ENCODE measurements at places on chromosomes 7 and 10.

DNA sequence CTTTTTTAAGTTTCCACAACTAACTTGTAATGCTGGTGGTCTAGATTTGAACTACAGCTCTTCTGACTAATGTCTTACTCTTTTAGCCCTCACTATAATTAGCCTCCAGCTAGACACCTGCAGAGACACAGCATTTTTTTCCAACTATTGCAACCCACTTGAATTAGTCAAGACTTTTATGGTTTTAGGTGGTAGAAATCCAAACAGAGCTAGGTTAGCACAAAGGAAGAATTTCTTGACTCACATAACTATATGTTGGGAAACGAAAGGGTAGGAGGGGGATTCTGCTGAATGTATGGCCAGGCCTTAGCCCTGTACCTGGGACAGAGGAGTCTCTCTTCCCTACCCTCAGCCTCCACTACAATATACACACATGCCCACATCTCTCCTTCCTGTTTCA is 586.1 kb downstream of the INHBA start:
- no peak overlapping the region for H3K4me3 ChIP-seq
- H3K27me3 ChIP-seq: peaks cover 2% of the 10 kb centered on the region
- H3K27ac ChIP-seq: no peak overlapping the region
- DNase-seq: no peak

GRCh38 chr10:103758294-103758681 is 97.1 kb downstream of the SH3PXD2A start:
- H3K36me3 ChIP-seq: no peaks in the 10 kb centered on the region
- peaks cover 2% of the 10 kb centered on the region for H3K4me1 ChIP-seq
- H3K4me3 ChIP-seq: no peak overlapping the region

- H3K36me3 ChIP-seq: no peaks in the 10 kb centered on the region
- H3K27me3 ChIP-seq: no peaks in the 10 kb centered on the region
- no peak overlapping the region for H3K27ac ChIP-seq
- H3K4me3 ChIP-seq: no peak overlapping the region
Measured at GRCh38 chr10:20128811-20129210, 312.6 kb downstream of the PLXDC2 start.

GRCh38 chr7:39353615-39354376 is 212.4 kb upstream of the YAE1 start:
- no peaks in the 10 kb centered on the region for H3K36me3 ChIP-seq
- DNase-seq: no peak
- no peak overlapping the region for H3K4me3 ChIP-seq
- no peaks in the 10 kb centered on the region for H3K27me3 ChIP-seq
- H3K27ac ChIP-seq: no peak overlapping the region
- peaks cover 11% of the 10 kb centered on the region for H3K4me1 ChIP-seq

- H3K36me3 ChIP-seq: no peaks in the 10 kb centered on the region
- H3K4me3 ChIP-seq: no peak overlapping the region
- H3K27me3 ChIP-seq: no peaks in the 10 kb centered on the region
- H3K27ac ChIP-seq: no peak overlapping the region
Measured at GRCh38 chr7:88040694-88041093, 106.6 kb downstream of the ADAM22 start.

- no peaks in the 10 kb centered on the region for H3K27me3 ChIP-seq
- H3K36me3 ChIP-seq: peaks cover 7% of the 10 kb centered on the region
- H3K27ac ChIP-seq: no peak overlapping the region
- no peak for DNase-seq
Measured at GRCh38 chr7:129315960-129316359, 91.1 kb downstream of the AHCYL2 start.

- DNase-seq: no peak
- no peak overlapping the region for H3K27ac ChIP-seq
- no peak overlapping the region for H3K4me3 ChIP-seq
- H3K36me3 ChIP-seq: no peaks in the 10 kb centered on the region
Measured at GRCh38 chr10:122021828-122022227, 32.9 kb downstream of the TACC2 start.

DNA sequence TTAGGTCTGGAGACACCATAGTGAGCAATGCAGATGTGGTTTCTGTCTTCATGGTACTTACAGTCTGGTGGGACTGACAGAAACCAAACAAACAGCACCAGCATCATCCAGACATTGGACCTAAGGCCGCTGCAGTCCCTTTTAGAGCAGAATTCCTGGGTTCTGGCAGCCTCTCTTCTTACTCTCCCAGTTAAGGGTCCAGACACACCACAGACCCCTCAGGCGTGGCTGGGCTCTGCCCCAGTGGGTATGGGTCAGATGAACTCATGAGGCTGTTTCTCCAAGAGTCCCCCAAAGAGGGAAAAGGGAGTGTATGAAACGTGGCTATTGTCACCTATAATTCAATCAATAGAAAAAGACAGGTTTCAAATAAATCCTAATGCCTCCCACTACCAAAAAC is 31.3 kb downstream of the PRLHR start:
- H3K36me3 ChIP-seq: no peaks in the 10 kb centered on the region
- H3K27ac ChIP-seq: no peak overlapping the region
- H3K4me3 ChIP-seq: no peak overlapping the region
- no peak for DNase-seq

DNA sequence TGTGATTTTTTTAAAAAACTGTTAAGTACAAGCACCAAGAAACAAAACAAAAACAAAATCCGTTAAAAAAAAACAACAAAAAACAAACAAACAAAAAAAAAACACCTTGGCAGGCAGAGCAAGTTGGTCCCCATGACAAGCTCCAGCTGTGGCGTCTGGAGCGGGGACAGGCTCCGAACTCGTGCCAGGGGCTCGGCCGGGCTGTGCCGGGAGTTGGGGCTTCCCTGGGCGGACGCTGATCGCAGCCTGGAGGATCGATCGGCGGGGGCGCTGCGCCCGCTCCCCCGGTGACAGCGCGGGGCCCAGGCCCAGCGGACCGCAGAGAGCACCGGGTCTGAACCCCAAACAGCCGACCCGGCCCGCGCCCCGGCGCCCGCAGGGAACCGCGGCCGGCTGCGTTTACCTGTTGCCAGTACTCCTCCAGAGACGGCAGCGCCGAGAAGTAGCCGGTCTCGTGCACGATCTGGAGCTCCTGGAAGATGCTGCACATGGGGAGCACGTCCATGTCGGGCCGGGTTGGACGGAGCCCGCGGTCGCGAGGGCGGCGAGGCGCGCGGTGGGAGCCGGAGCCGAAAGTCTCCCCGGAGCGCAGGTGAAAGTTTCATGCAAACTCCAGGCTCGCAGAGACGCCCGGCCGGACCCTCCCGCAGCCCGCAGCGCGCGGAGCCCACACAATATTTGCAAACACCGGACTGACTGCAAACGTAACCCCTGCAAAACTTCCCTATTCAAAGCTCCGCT is at the start of gene KLF6:
Gene KLF6 (minus strand): TSS at position 700 of the 741 bp plus-strand sequence. CDS start 195 bp downstream, at position 505.
- H3K4me3 ChIP-seq: peak within 1 kb of the TSS; percentile 91
- peak within 1 kb of the TSS; percentile 98 for H3K27ac ChIP-seq
- H3K4me1 ChIP-seq: peaks cover 39% of the 10 kb centered on the region
- DNase-seq: no peak
- peaks cover 50% of the 10 kb centered on the region for H3K36me3 ChIP-seq
- H3K27me3 ChIP-seq: no peaks in the 10 kb centered on the region

DNA sequence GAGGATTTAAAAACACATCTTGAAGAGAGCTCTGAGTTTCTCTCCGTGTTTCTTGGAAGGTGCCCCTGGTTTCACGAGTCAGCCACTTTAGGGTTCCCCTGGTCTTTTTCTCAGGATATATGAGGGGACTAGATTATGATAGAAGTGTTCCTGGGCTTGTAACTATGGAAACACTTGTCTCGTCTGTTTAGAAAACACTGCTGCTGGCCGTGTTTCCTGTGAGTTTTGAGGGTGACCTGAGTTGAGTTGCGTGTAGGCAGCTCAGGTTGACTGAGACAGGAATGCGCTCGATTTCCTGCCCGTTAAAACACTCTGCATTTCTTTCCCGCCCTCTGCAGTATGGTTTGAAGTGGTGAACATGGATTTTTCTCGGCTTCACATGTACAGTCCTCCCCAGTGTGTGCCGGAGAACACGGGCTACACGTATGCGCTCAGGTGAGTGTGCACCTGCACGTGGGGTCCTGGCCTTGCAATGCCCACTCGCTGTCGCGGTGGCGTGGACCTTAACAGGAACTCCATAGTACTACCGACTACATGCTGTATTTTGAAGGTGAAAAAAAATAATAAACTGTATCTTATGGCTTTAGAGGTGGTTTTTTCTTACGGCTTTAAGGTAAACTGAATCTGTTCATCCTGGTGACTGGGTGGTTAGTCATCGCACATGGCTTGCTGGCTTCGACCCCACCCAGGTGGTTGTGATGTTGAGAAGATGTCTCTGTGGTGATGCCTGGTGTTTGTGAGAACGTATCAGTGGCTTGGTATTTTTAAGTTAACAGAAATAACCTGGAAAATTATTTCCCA is at the start of gene SUN1:
Gene SUN1 (plus strand): TSS at position 310 of the 801 bp plus-strand sequence. CDS start 49 bp downstream, at position 359.
- peaks cover 47% of the 10 kb centered on the region for H3K4me1 ChIP-seq
- peaks cover 30% of the 10 kb centered on the region for H3K36me3 ChIP-seq
- DNase-seq: no peak
- H3K27me3 ChIP-seq: no peaks in the 10 kb centered on the region

DNA sequence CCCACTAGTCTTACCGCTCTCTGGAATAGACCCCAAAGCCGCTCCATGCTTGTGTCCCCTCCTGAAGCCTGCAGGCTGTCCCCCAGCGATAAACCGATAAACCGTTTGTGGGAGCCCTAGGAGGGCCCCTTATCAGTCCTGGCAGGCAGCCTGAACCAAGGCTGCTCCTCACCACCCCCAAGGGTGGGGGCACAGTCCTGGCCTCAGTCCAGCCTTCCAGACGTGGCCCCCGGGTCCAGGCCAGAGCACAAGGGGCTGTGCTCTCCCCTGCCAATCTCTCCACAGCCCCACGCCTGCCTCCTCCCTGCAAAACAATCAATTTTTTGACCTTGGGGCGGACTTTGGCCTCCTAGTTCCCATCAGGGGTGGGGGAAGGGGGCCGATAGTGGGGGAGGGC is at the start of gene TFR2:
Gene TFR2 (minus strand): TSS at position 90 of the 397 bp plus-strand sequence. CDS start 43 bp downstream, at position 47.
- peaks cover 17% of the 10 kb centered on the region for H3K27me3 ChIP-seq
- no peak within 1 kb of the TSS for H3K27ac ChIP-seq
- peaks cover 9% of the 10 kb centered on the region for H3K4me1 ChIP-seq
- no peak within 1 kb of the TSS for H3K4me3 ChIP-seq

- H3K36me3 ChIP-seq: peaks cover 50% of the 10 kb centered on the region
- H3K27me3 ChIP-seq: no peaks in the 10 kb centered on the region
- no peak overlapping the region for H3K27ac ChIP-seq
- DNase-seq: no peak
- H3K4me3 ChIP-seq: no peak overlapping the region
Measured at GRCh38 chr7:66583490-66584110, 45.1 kb upstream of the KCTD7 start.

DNA sequence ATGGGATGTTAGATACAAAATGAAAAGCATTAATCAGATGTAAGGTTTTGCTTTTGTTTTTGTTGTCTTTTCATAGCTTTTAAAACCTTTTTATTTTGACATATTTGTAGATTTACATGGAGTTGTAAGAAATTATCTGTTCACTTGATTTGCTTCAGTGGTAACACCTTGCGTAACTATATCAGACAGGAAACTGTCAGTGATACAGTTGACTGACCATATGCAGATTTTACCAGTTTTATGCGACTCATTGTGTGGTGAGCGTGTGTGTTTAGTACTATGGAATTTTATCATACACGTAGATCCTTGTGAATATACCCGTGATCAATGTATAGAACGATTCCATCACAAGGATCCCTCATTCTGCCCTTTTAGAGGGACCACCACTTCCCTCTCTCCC is 701.4 kb downstream of the SUGCT start:
- peaks cover 18% of the 10 kb centered on the region for H3K4me1 ChIP-seq
- no peaks in the 10 kb centered on the region for H3K36me3 ChIP-seq
- no peak overlapping the region for H3K4me3 ChIP-seq
- no peaks in the 10 kb centered on the region for H3K27me3 ChIP-seq
- no peak for DNase-seq

DNA sequence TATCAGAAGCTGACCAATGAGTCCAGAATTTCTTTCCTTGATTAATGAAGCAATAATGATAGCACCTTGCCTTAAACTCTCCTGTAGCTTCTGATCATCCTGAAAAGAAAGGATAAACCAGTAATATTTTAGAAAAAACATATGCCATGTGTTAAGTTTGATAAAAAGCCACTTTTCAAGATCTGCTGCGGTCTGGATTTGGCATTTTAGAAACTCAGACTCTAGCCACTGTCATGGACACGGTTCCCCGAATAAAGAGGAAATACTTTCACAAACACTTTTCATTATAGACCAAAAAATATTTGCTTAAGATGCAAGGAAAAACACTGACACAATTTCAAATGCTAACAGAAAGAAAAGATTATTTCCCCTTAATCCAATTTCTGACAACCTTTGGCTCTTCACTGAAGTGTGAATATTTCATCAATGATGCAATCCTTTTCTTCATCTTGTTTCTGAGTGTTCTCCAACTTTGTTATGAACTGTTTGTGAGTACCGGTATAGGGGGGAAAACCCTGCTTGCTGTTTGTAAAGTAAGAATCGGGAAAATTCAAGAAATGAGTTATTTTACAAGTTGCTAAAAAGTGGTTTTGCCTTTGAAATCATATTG is 329.5 kb downstream of the CRPPA start:
- no peak for DNase-seq
- H3K27ac ChIP-seq: no peak overlapping the region
- no peaks in the 10 kb centered on the region for H3K36me3 ChIP-seq
- no peak overlapping the region for H3K4me3 ChIP-seq

DNA sequence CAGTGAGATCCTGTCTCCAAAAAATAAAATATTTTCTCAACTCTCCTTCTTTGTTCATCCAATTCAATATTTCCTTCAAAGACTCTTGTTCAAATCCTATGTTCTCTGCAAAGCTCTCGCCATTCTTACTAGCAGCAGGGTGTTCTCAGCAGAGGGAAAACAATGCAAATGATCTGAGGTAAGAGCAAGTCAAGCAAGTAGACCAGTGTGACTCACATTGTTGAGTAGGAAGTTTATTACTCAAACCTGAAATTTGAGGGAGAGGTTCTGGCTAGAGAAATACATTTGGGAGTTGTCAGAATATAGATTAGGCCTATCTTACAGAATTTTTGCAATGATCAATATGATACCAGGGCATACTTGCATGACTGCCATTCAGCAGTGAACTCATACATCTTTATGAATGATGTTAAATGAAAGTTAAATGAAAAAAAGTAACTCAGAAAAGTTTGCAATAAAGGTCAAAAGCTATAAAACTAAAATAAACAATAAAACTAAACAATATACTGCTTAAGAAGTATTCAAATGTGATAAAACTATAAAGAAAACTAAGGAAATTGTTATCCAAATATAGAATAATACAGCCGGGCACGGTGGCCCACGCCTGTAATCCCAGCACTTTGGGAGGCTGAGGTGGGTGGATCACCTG is 5.8 kb downstream of the IDE start:
- H3K4me1 ChIP-seq: peaks cover 44% of the 10 kb centered on the region
- no peaks in the 10 kb centered on the region for H3K27me3 ChIP-seq
- DNase-seq: no peak
- no peak overlapping the region for H3K4me3 ChIP-seq

DNA sequence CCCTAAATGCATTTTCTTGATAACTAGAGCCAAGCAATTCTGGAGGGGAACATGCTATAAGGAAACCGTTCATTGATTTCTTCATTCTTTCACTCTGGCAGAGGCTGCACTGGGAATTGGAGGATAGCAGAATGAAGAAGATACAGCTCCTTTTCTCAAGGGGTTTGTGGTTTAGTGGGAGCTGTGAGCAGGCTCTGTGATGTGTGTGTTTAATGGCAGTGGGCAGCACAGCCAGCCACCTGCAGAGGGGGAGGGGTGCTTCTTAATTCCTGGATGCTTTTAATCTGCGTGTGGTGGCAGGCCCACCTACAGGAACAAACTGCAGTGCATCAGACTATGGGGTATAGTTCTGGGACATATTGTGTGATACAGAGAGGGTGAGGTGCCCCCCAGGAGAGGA is 31.9 kb downstream of the RPS24 start:
- H3K4me3 ChIP-seq: no peak overlapping the region
- H3K27ac ChIP-seq: no peak overlapping the region
- H3K27me3 ChIP-seq: no peaks in the 10 kb centered on the region
- no peaks in the 10 kb centered on the region for H3K36me3 ChIP-seq

All from activated B cell treated with CpG ODN at 0.5 μM for 24 hours (primary cell).